Stimulated activated CD4-positive, alpha-beta T cell treated with anti-CD3 and anti-CD28 coated beads, Interleukin-1b, Interleukin-23, amount 100 ng/mL, for 4 hours (primary cell): ENCODE measurements at places on chromosomes 1 and 21.

DNA sequence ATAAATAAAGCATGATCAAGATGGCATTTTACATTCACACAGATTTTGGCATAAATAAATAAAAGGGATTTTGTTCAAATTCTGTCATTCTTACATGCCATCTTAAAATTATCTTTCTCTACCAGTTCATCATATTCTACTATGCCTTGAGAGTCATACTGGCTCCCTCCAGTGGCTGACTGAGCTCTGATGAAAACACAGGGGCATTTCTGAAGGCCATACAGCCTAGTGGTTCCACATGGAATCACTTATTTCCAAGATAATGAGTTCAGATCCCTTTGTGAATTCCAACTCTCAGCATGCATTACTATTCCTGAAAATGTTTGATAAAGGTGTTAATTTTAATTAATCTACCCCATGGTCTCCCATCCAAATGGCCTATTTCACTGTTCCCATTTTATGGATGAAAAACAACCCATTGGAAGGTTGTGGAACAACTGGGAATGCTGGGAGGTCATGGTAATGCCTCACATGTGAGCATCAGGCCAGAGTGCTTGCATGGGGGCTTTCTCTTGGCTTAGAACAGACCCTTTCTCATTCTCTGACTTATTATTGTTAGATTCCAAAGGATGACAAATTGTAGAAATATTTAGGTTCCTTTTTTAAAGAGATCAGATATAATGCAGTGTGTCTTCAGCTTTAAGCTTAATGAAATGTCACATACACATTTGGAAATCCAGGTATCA is 622.4 kb upstream of the PKN2 start:
- no peak for DNase-seq

- no peak for DNase-seq
Observed at GRCh38 chr1:7508052-7508933, 262.8 kb upstream of the VAMP3 start.

- DNase-seq: no peak
Observed at GRCh38 chr1:234588386-234588785, 21.6 kb downstream of the IRF2BP2 start.

GRCh38 chr1:3788756-3789420 is 7.4 kb downstream of the LRRC47 start:
- DNase-seq: no peak

DNA sequence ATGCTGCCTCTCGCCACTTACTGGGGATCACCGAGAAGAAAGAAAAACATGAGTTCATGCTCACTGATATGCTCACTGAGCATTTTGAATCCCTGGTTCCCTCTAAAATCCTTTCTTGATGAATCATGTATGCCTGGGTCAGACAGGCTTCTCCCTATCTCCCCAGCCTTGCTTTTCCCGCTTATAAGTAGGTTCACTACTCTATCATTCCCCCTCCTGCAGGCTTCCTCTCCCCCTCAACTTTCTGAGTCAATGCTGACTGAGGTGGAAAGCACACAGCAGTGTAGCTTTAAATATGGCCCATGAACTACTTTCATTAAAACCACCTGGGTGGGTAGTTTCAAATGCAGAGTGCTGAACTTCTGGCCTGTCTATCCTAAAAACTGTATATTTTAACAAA is 41.7 kb downstream of the FMO4 start:
- no peak for DNase-seq

- DNase-seq: no peak
Observed at GRCh38 chr1:184648160-184648855, 106.3 kb downstream of the EDEM3 start.

DNA sequence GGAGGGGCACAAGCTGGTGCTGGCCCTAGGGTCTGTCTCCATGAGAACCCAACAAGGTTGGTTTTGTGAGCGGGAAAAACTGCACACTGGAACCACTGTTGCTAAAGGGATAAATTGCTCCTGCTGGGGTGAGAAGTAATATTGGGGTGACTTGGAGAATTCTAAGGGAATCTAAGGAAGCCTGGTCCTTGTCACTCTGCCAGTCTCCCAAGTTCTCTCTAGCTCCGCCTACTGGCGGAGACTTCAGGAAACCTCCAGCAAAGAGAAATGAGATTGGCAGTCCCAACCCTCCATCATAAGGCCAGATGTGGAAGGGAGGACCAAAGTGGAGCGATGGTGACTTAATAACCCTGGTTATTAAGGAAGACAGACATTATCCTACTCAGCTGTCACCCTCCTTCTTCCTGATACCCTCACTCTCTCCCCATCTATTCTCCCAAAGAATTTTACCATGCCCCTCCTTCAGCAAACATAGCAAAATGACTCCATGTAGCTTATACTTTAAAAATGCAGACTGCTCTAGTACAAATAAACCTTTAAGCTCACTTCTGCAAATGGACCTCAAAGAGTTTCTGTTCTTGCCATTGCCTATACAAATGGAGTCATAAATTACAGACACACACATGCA is 2.7 kb downstream of the LCE1F start:
- DNase-seq: no peak

- DNase-seq: no peak
Observed at GRCh38 chr1:54326543-54327385, 79.4 kb downstream of the SSBP3 start.

DNA sequence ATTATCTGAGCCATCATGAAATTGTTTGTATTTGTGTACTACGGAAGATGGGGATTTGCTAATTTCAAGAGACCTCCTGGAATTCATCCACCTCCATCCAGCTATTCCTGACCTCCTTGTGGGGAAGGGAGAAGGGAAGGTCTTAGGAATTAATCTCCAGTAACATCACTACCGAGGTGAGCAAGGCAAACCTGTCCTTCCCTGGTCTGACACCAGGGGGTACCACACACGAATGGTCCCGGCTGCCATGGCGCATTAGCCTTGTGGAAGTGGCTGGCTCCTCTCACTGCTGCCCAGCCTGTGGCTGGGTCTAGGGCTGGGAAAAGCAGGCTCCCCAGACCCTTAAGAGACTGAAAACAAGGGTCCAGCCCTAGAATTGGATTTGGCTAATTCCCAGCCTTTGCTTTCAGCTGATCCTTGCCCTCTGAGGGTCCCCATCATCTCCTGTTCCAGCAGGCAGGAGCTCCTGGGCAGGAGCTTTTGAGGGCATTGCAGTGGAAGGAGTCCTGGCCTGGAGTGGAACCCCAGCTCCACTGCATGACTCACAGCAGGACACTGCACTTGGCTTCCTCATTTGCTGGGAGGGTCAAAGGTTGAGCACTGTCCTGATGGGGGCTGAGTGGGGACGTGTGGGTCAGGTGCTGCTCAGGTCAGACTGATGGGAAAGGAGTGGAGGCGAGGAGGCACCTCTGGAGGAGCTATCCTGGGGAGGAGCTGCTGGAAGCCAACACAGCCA is 34.8 kb downstream of the RIMS3 start:
- DNase-seq: peak; percentile 12

DNA sequence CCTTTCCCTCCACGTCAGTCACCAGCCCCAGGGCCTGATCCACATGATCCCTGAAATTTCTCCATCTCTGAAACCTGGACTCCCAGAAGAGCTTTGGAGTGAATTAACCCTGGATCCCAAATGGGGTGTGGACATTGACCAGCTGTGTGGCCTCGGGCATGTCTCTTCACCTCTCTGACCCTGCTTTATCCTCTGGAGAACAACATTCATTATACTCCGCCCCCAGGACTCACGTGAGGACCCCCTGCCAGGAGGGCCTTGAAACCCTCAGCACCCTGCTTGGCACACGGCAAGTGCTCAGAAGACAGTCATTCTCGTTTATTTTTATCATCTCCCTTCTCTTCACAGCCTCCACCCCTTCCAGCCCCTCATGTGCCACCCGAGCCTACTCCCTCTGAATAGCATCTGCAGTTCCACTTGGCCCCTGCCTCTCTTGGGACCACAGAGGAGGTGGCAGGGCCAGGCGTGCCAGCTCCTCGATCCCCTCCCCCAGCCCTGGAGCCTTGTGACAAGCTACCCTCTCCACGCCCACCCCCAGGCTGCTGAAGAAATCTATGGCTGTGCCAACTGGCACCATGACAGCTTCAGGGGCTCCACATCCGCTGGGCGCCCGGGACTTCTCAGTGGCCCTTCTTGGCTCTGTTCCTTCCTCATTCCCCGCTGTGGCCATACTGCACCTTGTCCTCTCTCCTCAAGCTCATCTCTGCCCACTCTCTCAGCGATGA is 18.0 kb downstream of the ADGRB2 start:
- DNase-seq: no peak

DNA sequence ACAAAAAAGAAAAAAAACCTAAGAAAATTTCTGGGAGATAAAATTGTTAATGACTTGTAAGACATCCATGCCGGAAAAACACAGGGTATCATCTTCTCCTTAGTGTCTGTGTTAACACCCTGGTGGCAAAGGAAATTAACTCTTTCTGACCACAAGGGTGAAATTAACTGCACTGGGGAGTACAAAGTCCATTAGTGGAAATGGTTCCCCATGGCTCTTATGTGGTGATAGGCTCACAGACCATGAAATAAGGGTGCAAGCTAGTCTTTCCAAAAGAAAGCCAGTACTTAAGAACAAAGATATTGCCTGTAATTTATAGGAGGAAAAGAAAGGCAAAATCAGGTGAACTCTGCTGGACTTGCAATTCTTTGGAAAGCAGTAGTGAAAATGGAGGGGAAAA is 185.4 kb downstream of the LRRIQ3 start:
- DNase-seq: no peak

- no peak for DNase-seq
Observed at GRCh38 chr1:8663915-8664329, 153.5 kb downstream of the RERE start.

GRCh38 chr21:34878501-34878900 is 170.6 kb downstream of the RUNX1 start:
- no peak for DNase-seq

DNA sequence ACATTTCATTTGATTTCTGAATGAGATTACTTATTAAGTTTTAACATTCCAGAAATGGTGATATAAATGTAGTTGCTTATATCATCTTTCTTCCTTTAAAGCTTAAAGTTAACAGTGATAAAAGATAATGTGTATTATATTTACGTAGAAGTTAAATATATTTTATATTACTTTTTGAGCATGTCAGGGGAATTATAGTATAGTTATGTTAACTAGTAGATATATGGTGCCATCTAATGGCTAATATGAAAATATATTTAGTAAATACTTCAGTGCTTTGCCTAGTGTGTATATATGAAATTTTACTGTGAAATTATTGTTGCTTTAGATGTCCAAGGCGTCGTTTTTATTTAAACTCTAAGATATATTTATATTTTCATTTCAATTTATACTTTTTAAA is 51.5 kb downstream of the SYT14 start:
- DNase-seq: no peak

GRCh38 chr1:58626293-58626692 is 49.2 kb upstream of the TACSTD2 start:
- no peak for DNase-seq

DNA sequence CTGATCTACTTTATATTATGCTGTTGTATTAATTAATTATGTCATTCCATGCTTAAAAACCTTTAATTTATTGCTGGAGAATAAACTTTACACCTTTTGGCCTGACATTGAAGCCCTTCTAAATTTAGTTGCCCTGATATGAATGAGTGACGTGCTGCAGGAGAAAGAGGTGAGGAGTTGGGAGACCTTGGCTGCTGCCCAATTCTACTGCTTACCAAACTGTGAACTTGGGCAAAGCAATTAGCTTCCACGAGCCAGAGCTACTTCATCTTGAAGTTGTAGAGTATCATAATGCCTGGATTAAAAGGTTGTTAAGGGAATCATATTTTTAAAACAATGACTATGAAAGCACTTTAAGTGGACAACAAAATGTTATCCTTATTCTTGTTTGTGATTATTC is 126.8 kb upstream of the DEPDC1 start:
- no peak for DNase-seq

GRCh38 chr1:33548319-33548718 is 75.9 kb downstream of the ZSCAN20 start:
- DNase-seq: no peak

DNA sequence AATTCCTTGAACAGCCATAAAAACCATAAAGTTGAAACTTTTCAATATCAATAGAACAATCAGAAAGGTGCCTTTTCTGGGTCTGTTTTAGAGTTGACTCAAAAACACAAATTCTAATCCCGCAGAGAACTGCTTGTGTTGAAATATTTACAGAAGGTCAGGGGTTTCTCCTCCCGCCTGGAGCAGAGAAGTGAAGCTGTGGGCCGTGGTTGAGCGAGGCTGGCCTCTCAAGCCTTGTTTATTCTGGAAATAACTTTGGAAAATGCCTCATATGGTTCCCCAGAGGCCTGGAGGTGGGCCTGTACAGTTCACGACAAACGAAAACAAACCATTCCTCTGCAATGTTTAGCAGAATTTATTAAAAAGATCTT is 90.8 kb upstream of the ERRFI1 start:
- DNase-seq: no peak

DNA sequence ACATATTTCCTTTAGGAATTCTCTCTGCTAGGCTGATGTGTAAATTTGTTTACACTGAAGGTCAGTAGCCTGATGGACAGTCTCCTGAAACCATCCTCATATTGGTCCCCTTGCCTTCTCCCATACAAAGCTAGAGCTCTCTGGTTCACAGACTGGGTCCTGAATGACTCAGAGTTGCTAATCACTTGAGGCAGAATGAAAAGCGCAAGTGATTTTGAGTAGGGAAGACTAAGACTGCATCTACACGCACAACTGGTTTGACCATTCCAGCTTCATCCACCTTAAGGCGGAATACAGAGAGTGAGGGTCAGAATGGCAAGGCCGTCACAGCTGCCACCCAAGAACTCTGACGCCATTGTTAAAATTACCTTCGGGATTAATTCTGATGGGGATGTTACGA is 70.2 kb upstream of the KIF26B start:
- no peak for DNase-seq

DNA sequence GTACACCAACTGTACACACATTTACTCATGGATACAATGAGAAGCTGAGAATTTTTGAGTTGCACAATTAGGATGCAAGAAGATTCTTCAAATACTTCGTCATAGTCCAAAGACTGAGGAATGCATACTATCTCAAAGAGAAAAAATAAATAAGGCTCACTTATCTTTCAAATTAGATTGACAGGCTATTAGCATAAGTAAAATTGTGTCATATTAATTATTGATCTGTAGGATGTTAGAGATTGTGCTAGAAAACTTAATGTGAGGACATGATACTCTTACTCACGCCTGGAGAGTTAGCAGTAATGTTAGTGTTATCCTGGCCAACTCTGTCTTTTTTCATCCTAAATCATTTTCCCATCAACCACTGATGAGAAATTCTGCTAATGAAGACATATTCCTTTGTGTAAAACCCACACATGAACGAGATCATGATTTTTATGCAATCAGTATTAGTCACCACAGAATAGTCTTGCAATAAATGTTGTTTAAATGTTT is 659.0 kb downstream of the LTN1 start:
- DNase-seq: no peak

GRCh38 chr1:111620441-111620971 is 917 bp downstream of the RAP1A start:
- no peak for DNase-seq
